ENCODE measurements at places on chromosomes 4 and X.

DNA sequence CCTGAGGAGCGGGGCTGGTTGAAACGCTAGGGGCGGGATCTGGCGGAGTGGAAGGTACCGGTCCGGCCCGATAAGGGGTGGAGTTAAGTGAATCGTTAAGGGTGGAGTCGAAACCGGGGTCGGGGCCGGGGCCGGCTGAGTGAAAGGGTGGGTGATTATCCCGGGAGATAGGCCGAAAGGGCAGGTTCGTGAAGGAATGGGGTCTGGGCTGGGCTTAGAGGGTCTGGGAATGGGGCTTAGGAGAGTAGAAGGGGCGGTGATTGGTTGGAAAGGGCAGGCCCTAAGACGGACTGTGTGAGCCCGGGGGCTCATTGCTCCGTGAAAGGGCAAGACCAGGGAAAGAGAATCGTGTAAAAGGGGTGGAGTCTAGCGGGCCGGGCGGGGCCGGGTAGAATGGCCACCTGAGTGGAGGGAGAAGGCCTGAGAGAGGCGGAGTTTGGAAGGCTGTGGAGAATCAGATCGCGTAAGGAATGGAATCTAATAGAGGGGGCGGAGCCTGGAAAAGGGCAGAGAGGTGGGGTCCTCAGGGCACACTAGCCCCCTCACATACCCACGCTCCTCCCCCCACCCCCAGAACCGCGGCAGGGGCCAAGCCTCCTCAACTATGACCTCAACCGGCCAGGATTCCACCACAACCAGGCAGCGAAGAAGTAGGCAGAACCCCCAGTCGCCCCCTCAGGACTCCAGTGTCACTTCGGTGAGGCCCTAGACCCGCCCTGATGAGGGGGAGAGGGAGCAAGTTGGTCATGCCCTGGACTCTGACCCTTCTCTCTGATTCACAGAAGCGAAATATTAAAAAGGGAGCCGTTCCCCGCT, 430 bp downstream of the HDAC6 start:
- peak; percentile 74 for DNase-seq

DNA sequence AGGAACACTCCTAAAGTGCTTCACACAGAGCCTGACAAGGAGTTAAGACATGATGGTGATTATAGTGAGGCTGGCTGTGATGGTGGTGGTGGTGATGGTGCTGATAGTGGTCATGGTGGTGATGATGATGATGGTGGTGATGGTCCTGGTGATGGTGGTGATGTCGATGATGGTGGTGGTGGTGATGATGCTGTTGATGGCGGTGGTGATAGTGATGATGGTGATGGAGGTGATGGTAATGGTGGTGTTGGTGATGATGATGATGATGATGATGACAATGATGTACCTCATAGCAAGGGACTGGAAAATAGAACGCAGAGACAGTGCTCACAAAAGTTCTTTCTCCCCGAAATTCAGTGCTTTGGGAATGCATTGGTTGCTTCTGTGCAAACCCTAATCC, 34.3 kb upstream of the PSAPL1 start:
- no peak for DNase-seq

DNA sequence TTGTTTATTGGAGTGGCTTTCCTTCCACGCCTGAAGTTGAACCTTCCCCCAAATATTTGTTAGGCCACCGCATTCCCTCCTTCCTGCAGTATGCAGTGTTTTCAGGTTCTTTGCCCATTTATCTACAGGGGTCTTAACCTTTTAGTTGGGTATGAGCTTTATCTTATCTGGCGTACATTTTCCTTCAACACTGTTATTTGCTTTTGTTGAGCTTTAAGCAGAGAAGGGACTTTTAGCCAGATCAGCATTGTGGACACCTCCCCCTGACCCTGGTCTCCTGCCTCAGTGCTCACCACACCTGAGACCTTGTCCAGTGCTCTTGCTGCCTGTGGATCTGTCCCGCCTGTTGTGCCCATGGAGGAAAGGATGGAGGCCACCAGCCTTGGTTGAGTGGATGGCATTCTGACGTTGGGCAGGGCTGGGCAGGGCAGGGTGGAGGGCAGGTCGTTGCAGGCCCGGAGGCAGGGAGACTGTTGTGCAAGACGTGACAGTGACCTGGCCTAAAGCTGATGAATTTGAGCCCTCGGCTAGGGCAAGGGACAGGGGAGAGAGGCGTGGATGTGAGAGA, 998 bp upstream of the DUSP9 start:
- no peak for DNase-seq

- DNase-seq: no peak
Measured at GRCh38 chr4:103867311-103867710, 147.5 kb upstream of the TACR3 start.

DNA sequence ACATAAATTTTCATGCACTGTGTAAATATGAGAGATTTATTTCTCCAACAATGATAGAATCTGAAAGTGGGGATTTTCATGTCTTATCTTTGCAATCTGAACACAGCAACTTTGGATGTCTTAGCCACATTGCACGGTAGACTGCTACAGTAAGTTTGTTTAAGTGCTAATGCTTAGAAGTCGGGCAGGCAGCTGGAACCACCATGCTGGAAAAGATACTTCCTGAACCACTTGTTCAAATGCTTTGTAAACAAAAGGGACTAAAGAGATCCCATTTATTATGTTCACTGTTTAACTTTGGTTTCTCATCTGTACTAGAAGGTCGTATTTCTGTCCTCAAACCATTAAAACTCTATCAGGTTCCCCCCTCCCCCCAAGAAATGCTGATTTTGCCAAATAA, 555.9 kb upstream of the DIPK2B start:
- DNase-seq: peak; percentile 35

- DNase-seq: no peak
Measured at GRCh38 chrX:122869171-122869570, 314.9 kb upstream of the GRIA3 start.

GRCh38 chr4:145868637-145869409, 69.8 kb downstream of the ZNF827 start:
- no peak for DNase-seq

DNA sequence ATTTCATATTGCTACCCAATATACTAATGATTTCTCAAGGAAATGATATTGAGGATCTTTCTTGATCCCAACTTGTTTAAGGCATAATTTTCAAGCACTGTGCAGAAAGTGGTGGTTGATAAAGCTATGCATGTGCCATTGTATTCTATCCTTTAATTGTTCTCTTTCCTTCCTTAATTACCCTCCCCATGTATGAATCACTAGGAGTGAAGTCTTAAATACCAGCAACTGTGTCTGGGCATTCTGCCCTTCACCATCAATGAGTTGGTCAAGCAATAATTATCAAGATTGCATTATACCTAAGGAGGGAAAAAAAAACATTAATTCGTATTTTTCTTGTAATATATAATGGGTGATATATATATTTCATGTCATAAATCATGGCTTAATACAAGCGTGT, 111.8 kb upstream of the FRMPD4 start:
- DNase-seq: no peak

DNA sequence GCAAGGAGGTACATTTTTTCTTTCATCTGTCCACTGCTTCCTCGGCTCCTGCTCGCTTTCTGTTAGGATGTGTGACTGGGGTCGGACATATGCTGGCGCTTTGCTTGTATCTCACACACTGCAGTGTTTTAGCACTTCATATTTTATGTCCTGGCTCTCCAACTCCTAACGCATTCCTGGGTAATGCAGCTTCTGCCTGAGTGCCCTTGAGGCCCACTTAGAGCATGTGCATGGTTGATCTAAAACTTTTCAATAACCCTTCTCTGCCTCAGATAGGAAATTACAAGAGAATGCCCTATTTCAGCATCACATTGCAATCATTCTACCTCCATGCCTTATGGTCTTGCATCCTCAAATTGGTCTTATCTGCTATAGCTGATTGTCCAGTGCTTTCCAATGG, 65.3 kb downstream of the NEIL3 start:
- DNase-seq: no peak

DNA sequence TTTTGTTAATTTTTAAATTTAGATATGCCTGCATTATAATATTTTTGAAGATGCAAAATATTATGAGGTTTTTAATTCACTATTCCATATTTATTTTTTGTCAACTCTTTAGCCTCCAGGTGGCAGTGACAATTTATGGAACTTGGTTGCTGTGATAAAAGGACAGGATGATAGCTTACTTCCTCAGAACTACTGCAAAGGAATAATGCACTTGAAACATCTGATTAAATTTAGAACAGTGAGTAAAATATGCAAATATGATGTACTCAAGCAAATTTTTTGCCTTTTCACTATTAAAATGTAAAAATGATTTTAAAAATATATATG, 45.1 kb downstream of the SPATA4 start:
- peak; percentile 4 for DNase-seq

DNA sequence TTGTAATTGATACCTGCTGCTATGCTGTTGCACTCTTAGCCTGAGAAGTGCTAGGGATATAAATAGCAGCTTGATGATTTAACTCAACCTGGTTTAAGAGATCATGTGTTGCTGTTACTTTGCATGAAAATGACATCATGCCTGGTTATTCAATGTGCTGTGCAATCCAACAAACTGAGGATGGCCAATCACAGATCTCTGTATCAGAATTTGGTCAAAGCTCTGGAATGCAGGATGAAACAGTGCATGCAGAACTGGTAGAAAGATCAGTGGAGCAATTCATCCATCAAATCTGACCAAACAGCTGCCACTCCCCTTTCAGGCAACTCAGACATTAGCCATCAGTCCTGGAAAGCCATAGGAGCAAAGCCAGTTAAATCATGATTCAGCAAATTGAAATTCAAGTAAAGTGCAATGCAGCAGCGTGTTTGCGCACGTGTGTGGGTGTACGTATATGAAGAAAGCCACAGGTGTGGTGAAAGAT, 160.3 kb upstream of the RASGEF1B start:
- DNase-seq: no peak

DNA sequence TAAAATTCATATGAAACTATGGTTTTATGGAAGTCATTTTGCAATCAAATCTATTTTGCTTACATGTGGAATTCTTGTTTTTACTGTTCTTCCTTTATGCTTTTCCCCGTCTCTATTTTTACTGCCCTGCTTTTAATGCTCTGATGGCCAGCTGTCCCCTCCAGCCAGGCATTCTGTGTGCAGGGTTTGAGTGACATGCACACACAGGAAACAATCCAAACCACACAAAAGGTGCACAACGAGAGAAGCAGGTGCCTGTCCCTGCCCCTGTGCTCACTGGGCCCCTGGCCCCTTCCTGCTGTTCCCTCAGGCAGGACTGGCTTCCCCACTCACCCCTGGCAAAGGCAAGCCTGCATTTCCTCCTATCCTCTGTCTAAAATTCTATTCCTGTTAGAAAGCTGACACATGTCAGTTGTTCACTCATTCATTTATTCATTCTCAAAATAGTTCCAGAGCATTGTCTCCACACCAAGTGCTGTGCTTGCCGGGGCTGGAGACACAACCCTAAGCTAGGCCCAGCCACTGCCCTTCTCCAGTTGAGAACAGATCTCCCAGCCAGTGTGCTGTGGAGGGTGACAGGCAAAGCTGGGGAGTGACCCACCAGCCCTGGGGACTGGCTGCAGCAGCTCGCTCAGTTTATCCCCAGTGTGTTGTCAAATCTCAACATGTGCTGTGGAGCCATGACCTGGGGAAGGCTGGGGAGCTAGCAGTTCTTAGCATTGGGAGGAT, 346.3 kb downstream of the FBXW7 start:
- DNase-seq: no peak

GRCh38 chr4:25870081-25870480, 7.3 kb upstream of the SEL1L3 start:
- DNase-seq: no peak

GRCh38 chr4:53221832-53222480, 143.9 kb downstream of the SCFD2 start:
- DNase-seq: no peak

- DNase-seq: no peak
Measured at GRCh38 chr4:186726426-186727168, 2.9 kb upstream of the FAT1 start.

GRCh38 chr4:188341428-188341827, 202.2 kb downstream of the TRIML1 start:
- no peak for DNase-seq

- no peak for DNase-seq
Measured at GRCh38 chrX:136920001-136920400, 39.5 kb upstream of the RBMX start.

GRCh38 chrX:129795584-129795983, 15.8 kb downstream of the SASH3 start:
- no peak for DNase-seq

GRCh38 chr4:107897823-107898222, 33.5 kb upstream of the CYP2U1 start:
- no peak for DNase-seq

DNA sequence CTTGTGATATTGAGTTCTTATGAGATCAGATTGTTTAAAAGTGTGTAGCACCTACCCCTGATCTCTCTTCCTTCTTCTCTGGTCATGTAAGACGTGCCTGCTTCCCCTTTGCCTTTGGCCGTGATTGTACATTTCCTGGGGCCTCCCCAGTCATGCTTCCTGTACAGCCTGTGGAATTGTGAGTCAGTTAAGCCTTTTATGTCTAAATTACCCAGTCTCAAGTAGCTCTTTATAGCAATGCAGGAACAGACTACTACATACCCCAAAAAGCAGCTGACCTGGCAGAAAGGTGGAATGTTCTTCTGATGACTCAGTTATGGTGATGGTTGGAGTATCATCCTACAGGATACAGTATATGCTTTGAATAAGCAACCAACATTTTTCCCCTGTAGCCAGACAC, 11.4 kb upstream of the MCUB start:
- DNase-seq: peak; percentile 10

- no peak for DNase-seq
Measured at GRCh38 chr4:123785538-123785937, 388.9 kb downstream of the SPRY1 start.

DNA sequence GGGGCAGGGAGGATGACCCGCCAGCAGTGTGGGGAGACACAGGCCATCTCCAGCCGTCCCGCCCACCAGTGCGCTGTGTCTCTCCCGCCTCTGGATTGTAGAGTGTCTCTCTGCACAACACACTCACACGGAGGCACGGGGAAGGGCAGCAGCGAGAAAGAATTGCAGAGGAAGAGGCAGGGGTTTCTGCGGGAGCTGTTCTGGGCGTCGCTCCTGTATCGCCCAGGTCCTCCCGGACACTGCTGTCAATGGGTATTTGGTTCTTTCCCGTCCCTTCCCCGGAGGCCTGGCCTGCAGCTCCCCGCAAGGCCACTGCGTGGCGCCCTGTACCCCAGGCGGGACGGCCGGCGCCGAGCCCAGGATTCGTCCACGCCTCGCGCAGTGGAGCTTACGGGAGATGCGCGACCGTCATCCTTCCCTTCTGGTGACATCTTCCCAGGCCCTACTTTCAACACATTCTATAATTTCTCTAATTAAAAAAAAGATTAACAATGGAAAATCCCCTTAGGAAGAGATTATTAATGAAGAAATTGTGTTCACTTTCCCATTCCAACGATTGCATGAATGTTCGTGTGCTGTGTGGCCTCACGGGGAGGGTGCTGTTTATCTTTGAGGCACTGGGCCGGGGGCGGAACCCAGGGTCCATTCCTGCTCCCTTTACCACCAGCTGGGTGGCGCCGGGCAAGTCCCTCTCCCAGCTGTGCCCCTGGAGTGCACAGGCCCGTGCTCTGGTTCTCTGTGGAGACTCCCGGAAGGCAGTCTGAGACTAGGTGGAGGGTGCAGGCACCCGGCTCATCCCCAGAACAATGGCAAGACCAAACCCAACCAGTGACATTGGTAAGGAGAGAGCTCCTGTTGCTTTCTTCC, 95.7 kb downstream of the CPZ start:
- no peak for DNase-seq

GRCh38 chr4:117549524-117549923, 464.1 kb upstream of the TRAM1L1 start:
- DNase-seq: no peak

GRCh38 chr4:71486550-71487343, 147.9 kb downstream of the SLC4A4 start:
- no peak for DNase-seq
